ENCODE measurements at places on chromosomes 1 and 21. TPM values are rescaled to one million over a fixed set of nuclear protein-coding genes. Genes with fewer than 3 reads are reported as not detected.
A peak's percentile ranks its signal among the peaks of the same experiment; 100 is the strongest.

DNA sequence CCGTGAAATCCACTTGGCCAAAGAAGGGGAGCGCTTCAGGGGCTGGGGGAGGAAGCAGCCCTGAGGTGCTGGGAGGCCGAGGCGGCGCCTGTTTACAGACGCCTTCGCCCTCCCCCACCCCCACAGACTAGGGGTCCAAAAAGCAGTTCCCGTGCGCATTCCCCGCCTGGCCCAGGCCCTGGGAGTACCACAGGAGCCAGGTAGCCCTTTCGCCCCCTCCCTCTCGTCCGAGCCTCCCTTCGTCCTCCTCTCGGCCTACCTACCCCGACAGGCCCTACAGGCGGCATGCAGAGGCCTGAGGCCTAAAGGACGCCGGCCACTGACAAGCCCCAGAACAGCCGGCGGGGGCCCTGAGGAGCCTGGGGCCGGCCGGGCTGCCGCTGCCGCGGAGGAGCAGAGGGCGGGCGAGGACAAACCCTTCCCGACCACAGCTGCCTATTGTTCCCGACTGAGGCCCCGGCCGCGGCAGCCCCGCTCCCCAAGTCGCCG is 522 bp downstream of the RC3H1 start:
- peak; percentile 68 for DNase-seq

- DNase-seq = no peak
These were observed 858.0 kb downstream of the USP25 start for GRCh38 chr21:16587681-16588375.

DNA sequence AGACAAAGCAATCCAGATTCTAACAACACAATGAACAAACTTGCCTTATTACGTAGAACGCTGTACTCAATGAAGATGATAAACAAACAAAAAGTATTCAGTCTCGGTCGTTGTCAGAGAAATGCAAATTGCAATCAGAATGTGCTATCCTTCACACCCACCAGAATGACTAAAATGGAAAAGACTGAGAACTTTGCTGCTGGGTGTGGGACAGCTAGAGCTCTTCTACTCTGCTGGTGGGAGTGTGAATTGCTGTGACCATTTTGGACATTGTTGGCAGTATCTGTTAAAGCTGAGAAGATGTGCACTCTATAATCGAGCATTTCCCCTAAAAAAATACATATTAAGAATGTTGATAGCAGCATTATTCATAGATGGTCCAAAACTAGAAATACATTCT is 111.4 kb downstream of the PEX14 start:
- DNase-seq = no peak

DNA sequence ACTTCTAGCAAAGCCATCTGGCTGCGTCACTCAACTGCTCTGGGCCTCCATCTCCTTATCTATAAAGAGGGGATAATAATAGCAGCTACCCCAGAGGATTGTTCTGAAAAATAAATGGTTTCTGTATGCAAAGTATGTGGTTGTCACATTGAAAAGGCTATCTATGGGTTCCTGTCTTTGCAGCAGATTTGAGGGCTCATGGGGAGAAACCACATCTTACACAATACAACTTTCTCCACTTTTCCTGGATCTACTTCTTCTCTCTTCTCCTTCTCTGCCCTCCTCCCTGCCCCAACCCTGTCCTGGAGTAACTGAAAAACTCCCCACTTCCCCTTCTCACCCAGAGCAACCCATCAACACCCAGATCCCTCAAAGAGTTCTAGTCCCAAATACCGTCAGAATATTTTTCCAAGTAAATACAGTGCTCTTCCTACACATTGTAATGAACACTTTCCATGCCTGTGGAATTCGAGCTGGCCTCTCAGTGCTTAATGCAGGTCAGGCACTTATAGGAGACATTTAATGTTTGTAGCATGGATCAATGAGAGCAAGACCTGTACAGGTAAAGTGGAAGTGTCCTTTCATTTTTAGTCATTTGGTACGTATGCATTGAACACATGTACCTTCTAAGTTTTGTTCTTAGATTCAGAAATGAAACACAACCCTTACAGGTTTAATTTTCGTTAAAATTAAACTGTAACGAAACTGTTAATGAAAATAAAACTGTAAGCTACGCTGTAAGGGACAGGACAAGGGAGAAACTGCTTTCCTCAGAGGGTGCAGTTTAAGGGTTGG is 131.9 kb downstream of the AK5 start:
- no peak for DNase-seq

DNA sequence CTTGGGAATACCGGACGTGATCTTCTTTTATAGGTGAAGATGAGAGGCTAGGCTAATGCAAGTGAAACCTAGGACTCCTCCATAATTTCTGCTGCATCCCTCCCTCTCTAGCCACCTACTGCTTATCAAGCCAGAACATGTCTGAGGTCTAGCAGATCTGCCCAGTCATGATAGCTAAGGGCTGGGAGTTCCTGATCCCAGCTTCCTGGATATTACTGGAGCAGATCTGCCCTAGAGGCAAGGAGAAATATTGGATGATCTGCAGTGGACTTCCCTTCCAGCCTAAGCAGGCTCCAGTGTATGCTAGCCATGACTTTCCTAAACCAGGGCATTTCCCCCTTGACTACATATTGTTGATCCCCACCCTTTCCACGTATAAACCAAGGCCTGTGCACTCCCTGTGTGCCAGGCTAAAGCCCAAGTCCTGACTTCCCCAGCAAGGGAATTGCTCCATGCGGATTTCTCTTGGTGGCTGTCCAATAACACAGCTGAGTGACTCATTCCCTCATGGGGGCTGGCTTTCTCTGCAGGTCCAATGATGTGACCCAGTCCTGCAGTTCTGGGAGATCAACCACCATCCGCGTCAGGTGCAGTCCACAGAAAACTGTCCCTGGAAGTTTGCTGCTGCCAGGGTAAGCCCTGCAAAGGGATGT is 15.5 kb upstream of the SARS1 start:
- no peak for DNase-seq

PHF13 gene
- 10.2 TPM for total RNA-seq

GRCh38 chr1:208743361-208743760 is 499.2 kb upstream of the PLXNA2 start:
- no peak for DNase-seq

- no peak for DNase-seq
These were observed 7.2 kb upstream of the GUCA2B start for GRCh38 chr1:42145764-42146625.
